Activated T-helper 1 cell treated with anti-CD3 and anti-CD28 coated beads, Interleukin-2, amount 50 U/mL, for 16 hours (primary cell): ENCODE measurements at places on chromosomes 2 and 18.

- DNase-seq = no peak
Measured at GRCh38 chr2:219704878-219705277, 77.4 kb downstream of the SLC4A3 start.

GRCh38 chr2:23772684-23773083, 154.2 kb downstream of the ATAD2B start:
- no peak for DNase-seq

GRCh38 chr2:138040616-138041015, 76.3 kb downstream of the HNMT start:
- DNase-seq = no peak

DNA sequence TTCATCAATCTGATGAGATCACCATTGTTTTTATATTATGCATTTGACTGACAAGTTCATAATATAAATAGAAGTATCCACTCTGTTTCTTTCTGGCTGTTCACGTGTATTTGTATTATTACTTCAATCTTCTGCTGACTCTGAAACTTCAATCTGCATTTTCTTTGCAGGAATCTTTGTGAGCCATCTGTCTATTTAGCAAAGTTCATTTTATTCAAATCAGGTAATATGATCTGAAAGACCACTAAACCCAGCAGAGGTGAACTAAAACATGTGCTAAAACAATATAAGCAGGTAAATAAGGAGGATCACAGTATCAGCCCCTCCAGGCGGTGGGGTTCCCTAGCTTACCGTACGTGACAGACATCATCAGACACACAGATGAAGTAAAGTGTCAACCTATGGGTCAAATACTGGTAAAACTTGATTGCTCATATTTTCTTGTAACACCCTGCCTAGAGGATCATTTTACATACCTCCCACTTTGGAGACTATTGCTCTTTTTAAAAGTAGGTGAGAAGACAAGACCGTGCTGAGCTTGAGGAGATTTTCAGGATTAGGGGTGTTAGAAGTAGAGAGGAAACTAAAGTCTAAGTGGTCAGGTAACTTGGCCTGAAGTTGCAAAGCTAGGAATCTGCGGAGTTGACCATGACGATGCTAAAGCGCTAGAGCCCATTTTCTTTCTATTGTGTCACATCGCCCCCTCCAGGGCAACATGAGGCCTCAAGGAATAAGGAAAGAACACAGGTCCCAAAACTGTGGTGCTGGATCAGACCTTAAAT, 9.0 kb downstream of the DTNB start:
- DNase-seq = no peak

DNA sequence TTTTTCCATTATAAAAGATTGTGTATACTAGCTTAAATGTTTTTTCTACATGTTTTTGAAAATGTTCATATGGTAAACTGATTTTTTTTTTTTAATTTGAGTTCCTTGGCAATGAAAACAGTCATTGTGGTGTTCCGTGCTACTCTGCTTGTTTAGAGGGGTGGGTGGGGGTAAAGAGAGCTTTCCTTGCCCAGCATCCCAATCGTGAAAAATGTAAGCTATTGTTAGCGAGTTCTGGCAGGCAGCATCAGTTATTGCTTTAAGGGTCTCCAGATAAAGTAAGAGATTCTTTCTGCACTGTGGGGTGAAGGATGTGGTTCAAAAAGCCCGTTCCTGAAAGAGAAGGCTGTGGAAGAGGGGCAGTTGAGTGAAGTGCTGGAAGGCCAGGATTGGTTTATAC, 118.4 kb downstream of the TANC1 start:
- DNase-seq = no peak

GRCh38 chr2:121768143-121768755, 12.8 kb downstream of the TSN start:
- no peak for DNase-seq

- DNase-seq = no peak
Measured at GRCh38 chr2:181047829-181048228, 67.4 kb downstream of the UBE2E3 start.

DNA sequence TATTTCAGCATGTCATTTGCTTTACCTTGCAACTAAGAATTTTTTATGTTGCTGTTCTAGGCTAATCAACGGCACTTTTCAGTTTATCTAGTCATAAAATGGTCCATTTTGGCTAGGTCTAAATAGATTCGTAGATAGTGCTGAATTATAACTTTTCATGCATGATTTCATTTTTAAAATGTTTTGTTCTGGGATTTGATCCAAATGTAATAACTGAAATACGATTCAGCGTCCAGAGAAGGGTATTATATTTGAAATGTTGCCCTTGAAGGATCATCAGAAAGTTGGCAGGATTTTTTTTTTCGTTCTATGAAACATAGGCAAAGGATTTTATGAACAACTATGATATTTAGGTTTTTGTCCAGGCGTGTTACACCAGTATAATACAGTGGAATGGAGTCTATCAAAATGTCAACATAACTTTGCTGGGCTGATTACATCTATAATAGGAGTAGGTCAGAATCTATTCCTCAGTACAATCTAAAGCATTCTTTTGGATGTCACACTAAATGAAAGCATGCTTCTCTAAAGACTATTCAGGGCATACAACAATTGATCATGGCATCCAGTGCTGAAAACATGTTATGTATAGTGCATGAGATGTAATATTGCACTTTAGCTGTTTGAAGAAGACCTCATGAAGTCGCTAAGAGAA, 24.8 kb downstream of the TTC27 start:
- DNase-seq = no peak

GRCh38 chr2:157324331-157324843, 1.2 kb downstream of the ERMN start:
- DNase-seq = no peak

DNA sequence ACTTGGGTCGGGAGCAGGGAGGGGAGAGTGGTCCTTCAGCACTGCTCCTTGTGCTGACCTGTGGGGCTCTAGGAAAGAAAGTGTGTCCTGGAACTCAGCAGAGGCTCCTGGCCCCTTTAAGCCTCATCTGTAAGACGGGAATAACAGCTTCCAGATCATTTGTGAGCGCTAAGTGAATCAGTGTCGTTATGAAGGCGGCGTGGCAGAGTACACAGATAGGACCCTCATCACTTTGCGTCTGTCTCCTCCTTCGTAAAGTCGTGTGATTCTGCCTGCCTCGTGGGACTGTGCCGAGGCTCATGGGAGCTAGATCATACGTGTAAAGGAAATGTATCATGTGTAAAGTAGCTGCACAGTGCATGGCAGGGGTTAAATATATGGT, 18.6 kb downstream of the COLEC11 start:
- no peak for DNase-seq

DNA sequence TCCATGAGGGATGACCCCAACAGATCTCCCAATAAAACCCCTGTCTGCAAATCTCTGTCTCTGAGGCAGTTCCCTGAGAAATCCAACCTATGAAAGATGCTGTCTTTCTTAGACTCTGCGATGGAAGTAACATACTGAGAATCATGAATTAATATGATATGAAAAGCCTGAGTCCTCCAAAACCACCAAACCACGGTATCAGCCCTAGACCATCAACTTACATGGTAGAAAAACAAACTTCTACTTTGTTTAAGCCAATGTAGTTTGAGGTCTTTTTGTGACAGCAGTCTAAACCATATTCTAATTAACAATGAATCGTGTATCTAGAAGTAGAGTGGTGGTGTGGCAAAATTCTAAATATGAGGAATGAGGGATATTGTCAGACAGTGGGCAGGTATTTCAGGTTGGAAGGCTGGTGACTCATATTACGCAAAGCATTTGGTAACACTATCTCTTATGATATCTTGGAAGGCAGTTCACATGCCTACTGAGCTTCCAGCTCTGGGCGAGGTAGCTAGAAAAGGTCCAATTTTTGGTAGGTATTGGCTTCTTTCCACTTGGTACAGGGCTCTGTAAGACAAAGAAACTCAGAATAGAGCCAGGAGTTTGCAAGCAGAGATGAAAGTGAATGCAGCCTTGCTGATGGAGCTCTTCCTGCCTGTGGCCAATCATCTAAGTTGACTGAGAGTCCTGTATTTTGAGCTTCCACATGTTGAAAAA, 215.8 kb downstream of the ZFP36L2 start:
- DNase-seq = no peak

DNA sequence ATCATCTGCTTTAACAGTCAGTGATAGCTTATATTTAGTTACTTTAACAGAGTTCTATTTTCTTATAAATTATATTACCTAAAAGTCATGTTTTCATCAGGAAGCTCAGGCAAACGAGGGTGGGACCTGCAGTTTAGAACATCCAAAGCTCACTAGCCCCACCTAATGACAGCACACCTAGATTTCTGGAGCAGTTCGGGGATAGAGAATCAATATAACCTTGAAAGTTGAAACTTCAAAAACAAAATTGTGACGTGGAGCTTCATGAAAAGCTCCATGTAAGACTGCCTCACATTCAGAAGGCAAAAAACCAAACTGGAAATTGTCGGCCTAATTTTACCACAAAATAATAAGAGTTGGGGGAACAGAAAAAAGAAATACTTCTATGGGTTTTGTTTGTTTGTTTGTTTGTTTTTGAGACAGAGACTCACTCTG, 185.9 kb upstream of the CCDC150 start:
- DNase-seq = no peak

GRCh38 chr2:85913884-85914881, 25.4 kb upstream of the ST3GAL5 start:
- DNase-seq = no peak

- no peak for DNase-seq
Measured at GRCh38 chr2:130892793-130893785, 56.4 kb downstream of the ARHGEF4 start.

DNA sequence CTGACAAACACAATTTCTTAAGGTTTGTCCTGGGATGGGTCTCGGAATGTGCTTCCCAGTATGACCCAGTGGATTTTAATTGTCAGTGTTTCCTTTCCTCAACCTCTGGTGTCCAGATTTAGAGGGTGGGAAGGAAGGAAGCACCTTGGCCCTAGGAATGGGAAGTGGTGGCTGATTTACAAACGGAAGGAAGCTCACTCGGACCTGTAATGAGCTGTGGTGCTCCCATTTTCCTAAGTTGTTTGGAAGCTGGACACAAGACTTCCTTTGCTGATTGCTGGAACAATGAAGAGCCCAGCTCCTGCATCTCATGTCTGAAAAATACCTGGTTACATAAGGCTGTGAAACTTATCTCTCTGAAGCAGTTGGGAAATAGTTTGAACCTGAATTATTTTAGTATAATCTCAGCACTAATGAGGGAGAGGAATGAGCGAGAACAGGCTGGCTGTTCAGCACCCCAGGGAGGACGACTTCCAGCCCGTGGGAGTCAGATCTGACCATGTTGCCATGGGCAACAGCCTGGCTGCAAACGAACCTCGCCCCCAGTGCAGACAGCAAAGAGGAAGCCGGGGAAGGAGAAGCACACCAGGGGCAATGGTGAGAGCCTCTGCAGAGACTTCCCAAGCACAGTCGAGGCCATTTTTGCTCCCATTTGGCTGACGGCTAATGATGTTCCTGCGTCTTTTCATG, 74.4 kb upstream of the ASB18 start:
- no peak for DNase-seq
